Aorta (tissue), 5 donors: ENCODE measurements at places on chromosomes 12 and 14. TPM values are rescaled to one million over a fixed set of nuclear protein-coding genes. Genes with fewer than 3 reads are reported as not detected.

DNA sequence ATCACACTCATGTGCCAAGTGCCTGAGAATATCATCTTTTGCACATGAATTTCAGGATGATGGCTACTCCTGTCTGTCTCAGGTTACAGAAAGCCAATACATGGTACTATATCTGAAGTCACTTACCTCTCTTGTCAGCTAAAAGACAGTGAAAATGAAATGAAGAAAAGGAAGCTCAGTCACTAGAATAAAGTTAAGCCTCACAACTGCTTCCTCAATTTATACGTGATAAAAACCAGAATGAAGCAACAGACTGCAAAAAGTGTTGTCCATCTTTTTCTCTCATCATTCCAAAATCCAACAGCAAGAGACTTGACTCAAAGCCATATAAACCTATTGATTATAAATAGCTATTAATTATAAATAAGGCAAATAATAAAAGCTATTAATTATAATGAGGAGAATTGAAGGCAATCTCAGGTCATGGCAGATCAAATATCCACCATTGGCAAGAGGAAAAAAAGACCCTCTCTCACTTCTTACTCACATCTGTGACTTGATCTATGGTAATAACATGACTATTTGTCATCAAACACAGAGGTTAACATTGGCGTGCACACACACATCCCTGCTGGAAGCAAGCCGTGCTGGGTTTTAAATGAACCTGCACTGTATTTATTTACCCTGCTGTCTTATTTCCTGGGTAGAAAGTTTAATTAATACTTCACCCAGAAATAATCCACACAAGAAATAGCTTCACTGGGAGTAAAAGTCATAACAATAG lies 10.0 kb downstream of the NIN start:
- H3K36me3 ChIP-seq, result no peaks in the 10 kb centered on the region
- no peaks in the 10 kb centered on the region for H3K27me3 ChIP-seq
- H3K27ac ChIP-seq, result no peak overlapping the region
- H3K4me1 ChIP-seq, result peaks cover 10% of the 10 kb centered on the region

- H3K4me3 ChIP-seq, result no peak overlapping the region
- H3K27me3 ChIP-seq, result no peaks in the 10 kb centered on the region
- H3K27ac ChIP-seq, result no peak overlapping the region
- DNase-seq, result no peak
Observed at GRCh38 chr12:92419201-92419600, 273.6 kb upstream of the BTG1 start.

- no peaks in the 10 kb centered on the region for H3K27me3 ChIP-seq
- H3K4me1 ChIP-seq, result no peaks in the 10 kb centered on the region
- no peak overlapping the region for H3K4me3 ChIP-seq
- H3K27ac ChIP-seq, result no peak overlapping the region
Observed at GRCh38 chr12:19704966-19705365, 265.7 kb downstream of the AEBP2 start.

GRCh38 chr12:12784911-12785814 lies at the start of gene APOLD1:
Gene APOLD1 (plus strand): TSS chr12:12785659. CDS start chr12:12785692, 33 bp downstream.
- H3K4me3 ChIP-seq, result no peak within 1 kb of the TSS
- peak; percentile 83 for DNase-seq
- no peaks in the 10 kb centered on the region for H3K27me3 ChIP-seq

- no peak for DNase-seq
- no peaks in the 10 kb centered on the region for H3K4me1 ChIP-seq
- H3K27ac ChIP-seq, result no peak overlapping the region
- H3K36me3 ChIP-seq, result no peaks in the 10 kb centered on the region
- H3K4me3 ChIP-seq, result no peak overlapping the region
- peaks cover 2% of the 10 kb centered on the region for H3K27me3 ChIP-seq
Observed at GRCh38 chr12:98352218-98352811, 163.1 kb upstream of the TMPO start.

GRCh38 chr14:47442211-47442610 lies 233.2 kb downstream of the MDGA2 start:
- no peaks in the 10 kb centered on the region for H3K4me1 ChIP-seq
- DNase-seq, result no peak
- no peaks in the 10 kb centered on the region for H3K36me3 ChIP-seq
- no peak overlapping the region for H3K27ac ChIP-seq
- H3K4me3 ChIP-seq, result no peak overlapping the region

DNA sequence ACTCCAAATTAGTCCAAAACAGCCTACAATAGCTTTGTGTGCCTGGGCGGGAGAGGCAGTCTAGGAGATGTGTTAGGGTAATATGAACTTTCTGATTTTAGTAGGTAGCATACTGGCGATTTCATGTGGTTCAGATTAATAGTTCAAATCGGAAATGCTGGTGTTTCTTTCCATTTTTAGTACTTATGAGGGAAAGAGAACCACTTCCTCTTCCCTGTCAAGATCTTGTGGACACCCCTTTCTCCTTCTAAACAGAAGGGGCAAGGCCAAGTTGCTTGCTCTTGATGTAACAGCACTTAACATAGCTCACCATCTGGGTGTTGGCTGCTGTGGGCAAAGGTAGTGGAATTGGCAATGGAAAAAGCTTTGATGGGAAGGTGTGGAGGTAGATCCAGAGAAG lies 32.2 kb upstream of the IGF1 start:
- no peak for DNase-seq
- H3K27ac ChIP-seq, result no peak overlapping the region
- no peaks in the 10 kb centered on the region for H3K27me3 ChIP-seq
- H3K4me1 ChIP-seq, result no peaks in the 10 kb centered on the region
- no peak overlapping the region for H3K4me3 ChIP-seq
- no peaks in the 10 kb centered on the region for H3K36me3 ChIP-seq

- no peak overlapping the region for H3K4me3 ChIP-seq
- peaks cover 1% of the 10 kb centered on the region for H3K4me1 ChIP-seq
- H3K27ac ChIP-seq, result no peak overlapping the region
- DNase-seq, result no peak
- no peaks in the 10 kb centered on the region for H3K27me3 ChIP-seq
- H3K36me3 ChIP-seq, result no peaks in the 10 kb centered on the region
Observed at GRCh38 chr12:114272605-114273004, 133.3 kb downstream of the TBX5 start.

GRCh38 chr14:69626132-69626500 lies 14.7 kb downstream of the SUSD6 start:
- no peak overlapping the region for H3K27ac ChIP-seq
- H3K4me1 ChIP-seq, result no peaks in the 10 kb centered on the region
- no peak for DNase-seq
- no peak overlapping the region for H3K4me3 ChIP-seq
- H3K36me3 ChIP-seq, result no peaks in the 10 kb centered on the region
- H3K27me3 ChIP-seq, result no peaks in the 10 kb centered on the region

- H3K27ac ChIP-seq, result no peak overlapping the region
- no peaks in the 10 kb centered on the region for H3K4me1 ChIP-seq
- no peak for DNase-seq
- no peak overlapping the region for H3K4me3 ChIP-seq
- no peaks in the 10 kb centered on the region for H3K36me3 ChIP-seq
- H3K27me3 ChIP-seq, result no peaks in the 10 kb centered on the region
Observed at GRCh38 chr12:40969796-40970195, 218.3 kb upstream of the PDZRN4 start.

- H3K4me1 ChIP-seq, result peaks cover 7% of the 10 kb centered on the region
- no peak for DNase-seq
- no peak overlapping the region for H3K4me3 ChIP-seq
- H3K27me3 ChIP-seq, result no peaks in the 10 kb centered on the region
- H3K36me3 ChIP-seq, result no peaks in the 10 kb centered on the region
Observed at GRCh38 chr12:65199604-65200003, 30.2 kb downstream of the LEMD3 start.

DNA sequence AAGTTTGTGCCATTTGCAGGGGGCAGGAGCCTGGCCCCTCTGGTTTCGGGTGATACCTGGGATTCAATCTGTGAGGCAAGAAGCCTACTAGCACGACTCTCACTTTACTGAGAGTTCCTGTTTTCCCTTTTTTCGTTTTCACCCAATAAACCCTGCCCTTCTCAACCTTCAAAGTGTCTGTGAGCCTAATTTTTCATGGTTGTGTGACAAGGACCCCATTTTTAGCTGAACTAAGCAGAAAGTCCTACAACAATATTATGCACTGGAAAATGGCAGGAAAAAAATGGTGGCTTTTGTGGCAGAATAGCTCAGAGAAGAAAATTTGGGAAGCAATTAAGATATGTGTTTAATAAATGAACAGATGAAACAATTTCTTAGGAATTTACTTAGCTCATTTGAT lies 432.1 kb downstream of the C12orf50 start:
- no peak overlapping the region for H3K4me3 ChIP-seq
- H3K36me3 ChIP-seq, result no peaks in the 10 kb centered on the region
- DNase-seq, result no peak
- no peaks in the 10 kb centered on the region for H3K27me3 ChIP-seq
- no peak overlapping the region for H3K27ac ChIP-seq

GRCh38 chr12:56082382-56082781 lies 2.4 kb downstream of the ERBB3 start:
- no peaks in the 10 kb centered on the region for H3K27me3 ChIP-seq
- H3K36me3 ChIP-seq, result no peaks in the 10 kb centered on the region
- H3K4me1 ChIP-seq, result no peaks in the 10 kb centered on the region
- no peak overlapping the region for H3K27ac ChIP-seq
- no peak for DNase-seq

DNA sequence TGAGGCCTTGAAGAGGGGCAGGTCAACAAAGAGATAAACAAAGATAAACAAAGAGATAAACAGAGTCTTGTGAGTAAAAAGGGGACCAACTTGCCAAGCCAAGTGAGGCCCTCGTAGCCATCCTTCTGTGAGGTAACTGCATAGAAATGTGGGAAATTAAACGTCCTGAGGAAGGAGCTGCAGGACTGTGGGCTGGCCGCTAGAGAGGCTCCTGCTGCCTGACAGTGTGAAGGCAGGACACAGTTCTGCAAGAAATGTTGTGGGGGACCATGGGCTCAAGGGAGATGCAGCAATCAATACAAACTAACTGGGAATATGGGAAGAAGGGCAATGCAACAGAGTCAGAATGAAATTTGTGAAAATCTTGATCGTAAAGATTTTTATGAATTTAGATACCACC lies 91.9 kb downstream of the SLC8A3 start:
- H3K27me3 ChIP-seq, result peaks cover 3% of the 10 kb centered on the region
- no peaks in the 10 kb centered on the region for H3K36me3 ChIP-seq
- H3K4me1 ChIP-seq, result no peaks in the 10 kb centered on the region
- no peak overlapping the region for H3K4me3 ChIP-seq

DNA sequence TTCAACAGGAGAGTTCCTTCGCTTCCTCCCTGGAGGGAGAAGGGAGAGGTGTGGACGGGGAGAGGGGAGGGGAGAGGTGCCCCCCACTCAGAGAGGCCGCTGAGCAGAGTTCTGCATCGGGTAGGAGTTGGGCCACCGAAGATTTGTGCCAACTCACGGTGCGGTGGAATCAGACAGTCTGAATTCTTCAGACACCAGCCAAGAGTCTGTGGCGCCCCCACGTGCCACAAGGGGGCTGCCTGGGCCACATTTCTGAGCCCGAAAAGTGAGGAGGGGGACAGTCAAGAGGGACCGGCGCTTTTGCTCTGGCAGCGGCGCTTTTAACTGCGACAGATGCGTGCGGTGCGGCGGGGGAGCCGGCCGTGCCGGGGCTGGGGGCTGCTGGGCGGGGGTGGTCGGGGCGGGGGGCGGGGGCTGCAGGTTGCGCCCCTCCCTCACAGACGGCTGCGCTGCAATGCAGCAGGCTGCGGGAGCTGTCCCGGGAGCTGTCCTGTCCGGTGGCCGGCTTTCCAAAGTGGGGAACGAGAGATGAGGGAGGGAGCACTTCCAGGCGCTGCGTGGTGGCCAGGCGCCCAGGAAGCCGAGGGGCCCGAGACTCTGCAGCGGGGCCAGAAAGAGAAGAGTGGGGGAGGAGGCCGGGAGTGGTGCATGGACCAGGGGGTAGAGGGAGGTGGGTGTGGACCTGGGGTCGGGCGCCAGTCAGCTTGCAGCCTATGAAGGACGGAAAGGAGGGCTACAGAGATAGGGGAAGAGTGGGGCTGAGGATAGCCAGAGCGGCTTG lies 975 bp upstream of the RTL1 start:
- H3K4me1 ChIP-seq, result no peaks in the 10 kb centered on the region
- H3K27ac ChIP-seq, result no peak overlapping the region
- no peak for DNase-seq
- H3K36me3 ChIP-seq, result no peaks in the 10 kb centered on the region
- H3K27me3 ChIP-seq, result no peaks in the 10 kb centered on the region

DNA sequence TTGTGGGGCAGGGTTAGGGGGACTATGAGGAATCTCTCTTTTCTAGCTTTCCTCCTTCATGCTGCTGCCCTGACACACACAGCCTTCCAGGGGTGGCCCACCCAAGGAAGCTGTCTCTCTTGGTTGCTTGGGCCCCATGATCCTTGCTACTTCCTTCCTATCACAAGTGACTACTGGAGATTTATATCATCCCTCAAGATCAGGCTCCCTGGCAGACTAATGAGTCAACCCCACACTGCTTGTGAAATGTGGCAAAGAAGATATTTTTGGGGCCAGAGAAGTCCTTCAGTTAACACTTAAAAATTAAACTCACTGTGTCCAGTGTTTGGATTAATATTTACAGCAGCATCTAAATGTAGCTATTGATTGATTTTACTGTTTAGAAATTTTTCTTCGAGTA lies 1.5 kb downstream of the OR4E1 start:
- H3K27me3 ChIP-seq, result no peaks in the 10 kb centered on the region
- H3K4me1 ChIP-seq, result no peaks in the 10 kb centered on the region
- H3K36me3 ChIP-seq, result no peaks in the 10 kb centered on the region
- no peak overlapping the region for H3K4me3 ChIP-seq
- no peak overlapping the region for H3K27ac ChIP-seq

GRCh38 chr12:29164477-29165393 lies 15.7 kb downstream of the FAR2 start:
- DNase-seq, result no peak
- no peak overlapping the region for H3K4me3 ChIP-seq
- H3K27me3 ChIP-seq, result no peaks in the 10 kb centered on the region
- H3K4me1 ChIP-seq, result no peaks in the 10 kb centered on the region

C12orf42 gene
- not detected for total RNA-seq

BDKRB2 gene
- 12.2 TPM for total RNA-seq

PRH2 gene
- total RNA-seq, result not detected

NAV3 gene
- 40.3 TPM for total RNA-seq

GUCY2C gene
- not detected for total RNA-seq

APOF gene
- total RNA-seq, result not detected

ADGRD1 gene
- total RNA-seq, result 59.2 TPM

NCAPD2 gene
- 19.9 TPM for total RNA-seq

SLC7A7 gene
- 16.7 TPM for total RNA-seq

C12orf57 gene
- 233 TPM for total RNA-seq

DCN gene
- 2,873 TPM for total RNA-seq
